ENCODE measurements at places on chromosomes 13 and 19.

GRCh38 chr13:104837756-104838155 lies 1697.7 kb downstream of the EFNB2 start:
- DNase-seq, result no peak

DNA sequence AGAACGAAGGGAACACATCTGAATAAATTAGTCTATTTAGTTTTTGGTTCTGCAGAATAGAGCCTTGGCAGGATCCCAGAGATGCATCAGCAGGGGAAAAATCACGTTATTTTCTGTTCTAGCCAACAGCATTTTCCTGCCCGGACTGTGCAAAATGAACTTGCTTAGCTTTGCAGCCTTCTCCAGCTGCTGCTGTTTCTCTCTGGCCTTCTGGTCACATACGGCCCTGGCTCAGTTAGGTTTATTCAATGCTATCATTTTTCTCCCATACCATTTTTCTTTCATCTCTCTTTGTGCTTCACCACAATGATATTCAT lies 110.4 kb upstream of the KL start:
- DNase-seq, result no peak

- DNase-seq, result no peak
Measured at GRCh38 chr19:12938779-12939601, 581 bp downstream of the CALR start.

GRCh38 chr19:18290302-18291018 lies 9.0 kb upstream of the JUND start:
- no peak for DNase-seq

- DNase-seq, result no peak
Measured at GRCh38 chr19:4861147-4861546, 6.3 kb downstream of the PLIN3 start.

GRCh38 chr19:7242601-7243258 lies 51.5 kb downstream of the INSR start:
- no peak for DNase-seq

- no peak for DNase-seq
Measured at GRCh38 chr19:34178274-34178610, 5.9 kb downstream of the LSM14A start.

DNA sequence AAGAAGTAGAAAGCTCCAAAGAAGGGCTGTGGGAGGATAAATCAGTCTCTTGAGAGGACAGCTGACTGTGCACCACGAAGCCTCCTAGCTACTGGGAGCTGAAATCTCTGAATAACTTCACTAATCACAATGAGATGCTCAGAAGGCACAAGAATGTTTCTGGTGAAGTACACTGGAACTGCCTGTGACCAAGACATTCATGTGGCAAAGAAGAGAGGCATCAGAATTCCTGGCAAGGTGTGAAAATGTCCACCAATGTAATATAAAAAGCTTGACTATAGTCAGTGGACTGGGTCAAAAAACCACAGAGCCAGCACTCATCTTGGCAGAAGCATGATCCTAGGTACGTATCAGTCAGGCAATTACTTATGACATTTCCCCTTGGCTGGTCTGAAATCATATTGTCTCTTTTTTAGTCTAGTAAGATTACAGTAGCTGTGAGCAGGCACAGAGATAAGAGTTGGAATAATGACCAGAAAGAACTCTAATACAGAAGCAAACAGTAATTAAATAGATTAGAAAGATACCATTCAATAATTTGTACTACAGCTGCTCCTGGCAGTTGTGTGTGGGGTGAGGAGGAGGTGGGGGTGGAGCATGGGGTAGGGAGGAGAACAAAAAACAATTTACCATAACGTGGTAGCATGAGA lies 434.7 kb downstream of the DIAPH3 start:
- DNase-seq, result no peak

DNA sequence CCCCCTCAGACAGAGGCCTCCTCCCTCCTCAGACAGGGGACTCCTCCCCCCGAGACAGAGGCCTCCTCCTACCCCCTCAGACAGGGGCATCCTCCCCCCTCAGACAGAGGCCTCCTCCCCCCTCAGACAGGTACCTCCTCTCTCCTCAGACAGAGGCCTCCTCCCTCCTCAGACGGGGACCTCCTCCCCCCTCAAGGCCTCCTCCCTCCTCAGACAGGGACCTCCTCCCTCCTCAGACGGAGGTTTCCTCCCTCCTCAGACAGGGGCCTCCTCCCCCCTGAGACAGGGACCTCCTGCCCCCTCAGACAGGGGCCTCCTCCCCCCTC lies 13.9 kb downstream of the C3 start:
- DNase-seq, result no peak

GRCh38 chr19:1911995-1912394 lies 6.8 kb downstream of the ADAT3 start:
- DNase-seq, result no peak

GRCh38 chr13:62357887-62358645 lies 942.4 kb upstream of the PCDH20 start:
- DNase-seq, result no peak

GRCh38 chr13:46369506-46370277 lies 17.4 kb downstream of the RUBCNL start:
- DNase-seq, result no peak

DNA sequence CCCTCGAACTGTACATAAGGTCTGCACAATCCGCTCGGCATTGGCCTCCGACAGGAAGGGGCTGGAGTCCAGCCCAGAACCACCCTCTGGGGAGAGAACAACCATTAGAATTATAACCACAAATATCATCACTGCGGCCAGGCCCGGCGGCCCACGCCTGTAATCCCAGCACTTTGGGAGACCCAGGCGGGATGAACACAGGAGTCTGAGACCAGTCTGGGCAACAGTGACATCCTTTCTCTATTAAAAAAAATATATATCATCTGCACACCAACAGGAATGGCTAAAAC lies 11.4 kb downstream of the COQ8B start:
- DNase-seq, result no peak

DNA sequence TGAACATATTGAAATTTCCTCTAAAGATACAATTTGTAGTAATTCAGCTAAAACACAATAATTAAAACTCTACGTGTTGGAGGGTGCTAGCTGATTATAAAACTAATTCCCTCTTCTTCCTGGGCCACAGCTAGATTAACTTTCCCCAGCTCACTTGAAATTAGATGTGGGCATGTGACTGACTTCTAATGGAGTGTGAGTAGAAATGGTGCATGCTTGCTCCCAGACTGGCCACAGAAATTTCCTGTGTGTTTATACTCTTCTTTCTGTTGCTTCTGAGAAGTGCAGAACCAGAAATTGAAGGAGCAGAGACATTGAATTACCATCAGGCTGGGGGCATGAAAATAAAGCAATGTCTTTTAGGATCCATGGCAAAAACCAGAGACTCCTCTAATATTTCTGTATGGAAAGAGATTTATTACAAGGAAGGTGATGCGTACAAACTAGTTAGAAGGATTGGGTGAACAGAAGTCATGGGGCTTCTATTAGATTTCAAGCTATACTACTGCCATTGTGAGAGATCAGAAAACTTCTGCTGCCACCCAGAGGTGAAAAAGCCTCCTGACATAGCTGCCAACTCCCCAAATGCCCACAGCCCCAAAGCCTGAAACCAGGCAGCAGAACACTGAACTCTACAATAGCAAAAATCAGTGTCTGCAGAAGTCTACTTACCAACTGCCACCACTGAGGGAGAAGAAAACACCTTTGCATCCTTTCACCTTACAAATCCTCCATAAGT lies 379.2 kb upstream of the MIR17HG start:
- DNase-seq, result no peak

DNA sequence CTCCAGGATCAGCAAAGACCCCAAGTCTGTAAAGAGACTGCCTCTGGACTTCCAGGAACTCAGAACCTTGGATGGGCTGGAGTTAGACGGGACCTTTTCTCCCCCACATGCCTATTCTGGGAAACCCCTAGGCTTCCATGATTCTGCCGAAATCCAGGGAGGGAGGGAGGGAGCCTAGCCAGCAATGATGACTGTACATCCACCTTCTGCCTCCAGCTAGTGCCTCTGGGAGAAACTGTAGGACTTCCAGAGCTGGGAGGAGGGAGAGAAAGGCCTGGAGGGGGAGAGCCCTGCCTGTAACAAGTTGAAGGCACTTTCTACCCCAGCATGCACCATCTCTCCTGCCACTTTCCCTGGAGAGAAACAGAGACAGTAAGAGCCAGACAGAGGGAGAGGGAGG lies 6.0 kb upstream of the HAS1 start:
- DNase-seq, result no peak

GRCh38 chr19:4976401-4977298 lies 7.7 kb downstream of the KDM4B start:
- DNase-seq, result peak; percentile 87

DNA sequence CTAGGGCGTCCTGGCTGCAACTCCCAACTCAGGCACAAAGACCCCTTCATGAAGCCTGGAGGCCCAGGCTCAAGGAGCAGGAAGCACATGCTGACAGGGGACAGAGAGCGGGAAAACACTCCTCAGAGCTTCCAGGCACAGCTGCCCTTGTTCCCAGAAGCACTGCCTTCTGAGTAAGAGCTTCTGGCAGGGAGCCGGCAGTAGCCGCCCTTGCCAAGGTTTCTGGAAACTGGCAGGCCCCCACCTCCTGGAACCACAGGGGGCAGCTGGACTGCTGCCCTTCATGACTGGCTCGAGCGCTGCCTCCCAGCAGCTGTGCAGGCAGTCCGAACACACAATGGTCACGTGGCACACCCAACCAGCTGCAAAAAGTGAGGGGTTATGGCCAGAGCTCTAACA lies 33.6 kb upstream of the EPHX3 start:
- DNase-seq, result peak; percentile 88

GRCh38 chr19:31504221-31504620 lies 155.0 kb upstream of the TSHZ3 start:
- no peak for DNase-seq

DNA sequence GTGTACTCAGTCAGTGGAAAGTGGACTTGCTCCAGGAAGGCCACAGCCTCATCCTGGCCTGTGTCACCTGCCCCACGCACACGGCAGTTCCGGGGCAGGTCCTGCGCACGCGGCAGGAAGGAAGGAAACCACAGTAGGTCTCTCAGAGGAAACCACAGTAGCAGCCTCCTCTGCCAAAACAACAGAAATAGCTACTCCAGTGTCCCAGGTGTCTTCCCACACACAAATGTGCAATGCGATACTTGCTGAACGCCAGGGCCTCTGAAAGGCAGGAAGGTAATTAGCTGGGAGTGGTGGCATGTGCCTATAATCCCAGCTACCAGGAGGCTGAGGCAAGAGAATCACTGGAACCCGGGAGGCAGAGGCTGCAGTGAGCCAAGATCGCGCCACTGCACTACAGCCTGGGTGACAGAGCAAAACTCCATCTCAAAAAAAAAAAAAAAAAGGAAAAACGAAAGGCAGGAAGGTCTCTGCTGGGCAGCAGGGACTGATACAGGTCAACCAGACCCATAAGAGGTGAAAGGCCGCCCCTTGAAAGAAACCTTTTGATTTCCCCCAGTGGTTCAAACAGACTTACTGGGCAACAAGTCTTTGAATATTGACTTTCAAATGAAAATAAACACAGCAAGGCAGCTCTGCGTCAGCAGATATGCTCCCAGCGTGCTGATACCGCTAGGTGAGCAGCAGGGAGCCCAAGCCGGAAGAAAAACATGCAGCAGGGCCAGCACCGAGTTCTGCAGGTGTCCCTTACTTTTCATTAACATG lies 49.5 kb downstream of the CRYL1 start:
- no peak for DNase-seq

- no peak for DNase-seq
Measured at GRCh38 chr13:25420161-25420560, 48.4 kb downstream of the ATP8A2 start.

GRCh38 chr19:49669516-49669915 lies 3.8 kb downstream of the BCL2L12 start:
- no peak for DNase-seq

- no peak for DNase-seq
Measured at GRCh38 chr19:5916181-5916708, 2.2 kb downstream of the CAPS start.

DNA sequence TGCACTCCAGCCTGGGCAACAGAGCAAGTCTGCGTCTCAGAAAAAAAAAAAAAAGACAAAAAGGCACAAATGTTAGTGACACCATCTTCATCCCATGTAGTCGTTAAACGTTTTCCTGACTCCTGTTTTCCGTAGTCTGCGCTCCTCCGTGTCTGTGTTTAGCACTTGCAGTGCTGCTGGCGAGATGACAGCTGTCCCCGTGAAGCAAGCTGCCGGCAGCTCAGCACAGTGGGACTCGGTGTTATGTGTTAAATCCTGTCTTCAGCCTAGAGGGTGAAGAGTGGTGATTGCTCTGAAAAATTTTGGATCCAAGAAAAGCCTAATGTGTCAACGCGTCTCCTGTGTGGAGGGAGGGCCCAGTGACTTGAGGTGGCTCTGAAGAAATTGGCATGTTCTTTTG lies 18.4 kb downstream of the UBXN6 start:
- no peak for DNase-seq

DNA sequence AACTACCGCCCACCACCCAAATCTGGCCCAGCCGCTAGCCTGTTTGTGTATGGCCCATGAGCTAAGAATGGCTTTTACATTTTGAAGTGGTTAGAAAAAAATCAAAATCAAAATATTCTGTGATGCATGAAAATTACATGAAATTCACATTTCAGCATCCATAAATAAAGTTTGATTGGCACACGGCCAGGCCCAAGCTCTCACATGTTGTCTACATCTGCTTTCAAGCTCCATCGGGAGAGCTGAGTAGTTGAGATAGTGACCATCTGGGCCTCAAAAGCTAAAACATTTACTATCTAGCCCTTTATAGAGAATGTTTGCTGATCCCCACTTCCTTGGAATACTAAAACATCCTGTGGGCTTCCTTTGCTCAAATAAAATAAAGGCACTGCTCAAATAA lies 14.5 kb downstream of the RFX2 start:
- no peak for DNase-seq

DNA sequence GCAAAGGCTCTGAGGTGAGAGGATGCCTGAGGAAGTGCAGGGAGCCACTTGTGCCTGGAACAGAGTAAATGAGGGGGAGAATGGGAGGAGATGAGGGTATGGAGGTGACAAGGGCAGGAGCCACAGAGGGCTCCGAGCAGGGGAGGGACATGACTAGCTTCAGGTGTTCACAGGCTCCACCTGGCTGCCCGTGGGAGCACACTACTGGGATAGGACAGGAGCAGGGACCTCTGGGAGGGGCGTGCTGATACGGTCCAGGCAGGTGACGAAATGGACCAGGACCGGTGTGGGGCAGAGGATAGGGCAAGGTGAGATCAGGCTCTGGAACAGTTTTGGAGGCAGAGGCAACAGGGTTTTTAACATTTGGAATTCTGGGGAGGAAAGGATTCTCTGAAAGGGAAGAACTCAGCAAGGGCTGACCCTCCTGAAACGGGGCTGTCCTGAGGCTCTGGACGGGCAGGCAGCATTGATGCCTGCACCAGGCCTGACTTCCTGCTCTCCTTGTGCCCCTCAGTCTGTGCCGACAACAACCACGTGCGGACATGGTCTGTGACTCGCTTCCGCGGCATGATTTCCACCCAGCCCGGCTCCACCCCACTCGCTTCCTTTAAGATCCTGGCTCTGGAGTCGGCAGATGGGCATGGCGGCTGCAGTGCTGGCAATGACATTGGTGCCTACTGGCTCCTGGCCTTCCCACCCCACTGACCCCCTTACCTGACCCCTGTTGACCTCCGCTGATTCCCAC lies 11.6 kb downstream of the SHKBP1 start:
- no peak for DNase-seq

Measured in upper lobe of right lung (tissue), 1 donor.